ENCODE measurements at places on chromosomes 1 and 21.

DNA sequence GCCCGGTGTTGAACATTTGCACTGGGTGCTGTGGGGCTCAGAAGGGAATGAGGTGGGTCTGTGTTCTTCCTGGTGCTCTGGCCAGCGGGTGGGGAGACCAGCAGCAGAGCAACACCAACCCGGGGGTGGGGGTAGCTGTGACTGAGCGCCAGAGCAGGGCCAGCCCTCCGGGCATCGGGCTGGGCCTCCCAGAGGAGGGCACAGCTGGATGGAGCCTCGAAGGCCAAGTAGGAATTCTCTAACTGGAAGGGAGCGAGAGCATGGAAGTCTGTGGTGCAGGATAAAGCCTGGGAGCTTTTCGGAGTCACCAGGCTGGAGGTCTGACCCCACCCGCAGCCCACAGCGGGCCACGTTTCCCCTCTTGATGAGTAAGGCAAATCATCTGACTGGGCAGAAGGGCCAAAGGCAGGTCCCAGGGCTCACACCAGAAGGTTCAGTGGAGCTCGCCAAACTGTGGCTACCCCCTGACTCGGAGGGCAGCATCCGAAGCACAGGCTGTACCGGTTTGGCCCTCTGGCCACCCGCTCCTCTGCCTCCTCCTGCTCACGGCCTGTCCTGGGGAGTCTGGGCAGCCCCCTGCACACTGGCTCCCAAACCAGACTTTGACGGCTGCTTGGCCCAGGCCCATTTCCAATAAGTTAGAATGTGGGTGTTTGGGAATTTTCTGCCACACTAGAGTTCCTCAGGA lies 18.8 kb downstream of the SLC1A7 start:
- no peak for DNase-seq

DNA sequence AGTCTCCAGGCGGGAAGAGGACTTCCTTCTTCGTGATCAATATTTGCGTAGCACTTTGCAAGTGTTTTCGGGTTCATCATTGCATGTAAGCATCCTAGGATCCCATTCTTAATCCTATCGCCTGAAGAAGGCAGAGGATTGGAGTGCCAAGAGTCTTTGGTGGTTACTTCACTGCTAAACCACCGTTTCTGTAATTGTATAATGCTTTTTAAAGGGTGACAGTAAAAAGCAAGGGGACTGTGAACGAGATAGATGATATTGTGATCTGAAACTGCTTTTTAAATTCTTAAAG lies 345 bp upstream of the ALDH9A1 start:
- DNase-seq: no peak

GRCh38 chr1:30683699-30684098 lies 39.7 kb downstream of the MATN1 start:
- no peak for DNase-seq

- DNase-seq: no peak
These were observed 16.0 kb downstream of the PLCH2 start for GRCh38 chr1:2492091-2492490.

GRCh38 chr21:34724857-34725195 lies 56.0 kb downstream of the CLIC6 start:
- no peak for DNase-seq

- no peak for DNase-seq
These were observed 105.9 kb downstream of the BCAR3 start for GRCh38 chr1:93575621-93576284.

GRCh38 chr1:170853302-170853701 lies 82.0 kb upstream of the MROH9 start:
- DNase-seq: no peak

DNA sequence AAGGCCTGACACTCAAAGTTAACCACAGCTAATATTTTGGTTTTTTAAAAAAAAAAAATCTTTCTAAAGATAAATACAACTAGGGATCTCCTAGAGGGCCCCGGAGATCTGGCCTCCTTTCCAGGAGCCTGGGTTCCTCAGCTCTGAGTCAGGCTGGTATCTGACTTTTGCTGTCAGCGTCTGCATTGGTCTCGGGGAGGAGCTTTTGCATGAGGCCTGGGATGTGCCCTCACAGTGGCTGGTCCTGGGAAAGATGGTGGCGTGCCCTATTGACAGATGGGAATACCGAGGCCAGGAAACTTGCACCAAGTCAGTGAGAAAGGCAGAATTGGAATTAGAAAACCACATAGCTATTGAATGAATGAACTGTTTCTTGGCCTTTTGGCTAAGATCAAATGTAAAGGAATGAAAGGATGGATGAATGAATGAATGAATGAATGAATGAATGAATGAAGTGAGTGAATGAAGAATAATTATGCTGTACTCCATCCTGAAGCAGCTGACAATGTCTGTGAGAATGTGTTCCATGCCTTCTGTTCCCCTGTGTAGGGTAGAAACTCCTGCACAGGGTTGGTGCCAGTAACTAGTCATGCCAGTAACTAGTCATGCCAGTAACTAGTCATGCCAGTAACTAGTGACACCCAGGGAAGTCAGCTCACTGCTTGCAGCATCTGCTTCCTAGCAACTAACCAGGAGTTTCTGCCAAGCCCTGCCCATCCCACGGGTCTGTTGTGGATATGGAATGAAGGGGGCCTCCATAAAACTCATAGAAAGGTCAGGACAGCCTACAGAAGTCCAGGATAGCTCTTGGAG lies 242.5 kb upstream of the VAMP3 start:
- no peak for DNase-seq

- no peak for DNase-seq
These were observed at the start of gene OPRD1 for GRCh38 chr1:28811766-28812668. OPRD1 (plus strand) TSS chr1:28812170; CDS start chr1:28812384, 214 bp downstream.

DNA sequence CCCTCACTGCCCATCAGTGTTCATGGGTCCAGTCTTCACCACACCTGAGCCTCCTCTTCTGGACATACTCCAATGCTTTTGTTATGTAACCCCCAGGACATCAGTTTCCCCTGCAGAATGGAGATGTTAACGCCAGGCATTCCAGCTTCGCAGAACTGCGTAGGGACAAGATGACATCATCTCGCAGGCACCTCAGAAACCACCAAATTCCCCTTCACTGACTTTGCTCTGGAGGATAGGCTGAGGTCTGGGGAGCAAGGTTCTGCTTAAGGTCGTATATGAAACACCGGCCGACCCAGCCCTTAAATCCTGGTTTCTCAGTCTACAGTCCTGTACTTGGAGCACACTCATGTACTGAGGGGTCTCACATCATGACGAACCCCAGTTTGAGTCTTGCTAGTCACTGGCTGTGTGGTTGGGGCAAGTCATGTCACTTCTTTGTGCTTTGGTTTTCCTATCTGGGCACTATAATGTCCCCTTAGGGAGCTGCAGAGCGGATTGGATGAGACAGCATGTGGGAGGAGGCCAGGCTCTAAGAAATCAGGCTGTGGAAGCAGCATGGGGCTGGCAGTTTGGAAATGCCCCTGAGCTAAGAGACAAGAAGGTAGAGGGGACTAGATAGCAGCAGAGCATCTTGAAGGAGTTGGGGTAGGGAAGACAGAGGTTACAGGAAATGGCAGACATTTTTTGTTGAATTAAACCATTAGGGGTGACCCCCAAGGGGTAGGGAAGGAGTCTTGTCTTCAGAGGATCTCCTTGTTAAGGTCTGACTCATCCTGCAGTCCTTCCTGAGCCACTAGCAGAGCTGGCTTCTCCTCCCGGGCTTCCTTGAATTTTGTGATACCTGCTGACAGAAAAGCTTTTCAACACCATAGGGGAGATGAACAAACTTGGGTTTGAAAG lies 138.3 kb downstream of the FOXD2 start:
- no peak for DNase-seq

DNA sequence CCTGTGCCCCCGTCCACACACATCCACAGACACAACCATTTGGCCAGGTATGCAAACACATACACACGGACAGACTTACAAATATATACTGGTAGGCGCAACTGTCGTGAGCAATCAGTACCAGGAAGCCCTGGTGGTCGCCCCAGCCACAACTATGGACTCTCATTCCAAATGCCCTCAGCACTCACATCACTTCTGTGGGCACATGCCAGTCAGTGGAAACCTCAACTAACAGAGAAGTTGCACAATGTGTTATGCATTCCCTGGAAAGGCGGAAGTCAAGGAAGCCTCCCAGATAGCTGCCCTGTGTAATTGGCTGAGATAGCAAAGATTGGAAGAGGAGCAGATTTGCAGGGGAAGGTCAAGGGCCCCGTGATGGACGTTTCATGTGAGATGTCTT lies 1.4 kb upstream of the HEYL start:
- DNase-seq: no peak

DNA sequence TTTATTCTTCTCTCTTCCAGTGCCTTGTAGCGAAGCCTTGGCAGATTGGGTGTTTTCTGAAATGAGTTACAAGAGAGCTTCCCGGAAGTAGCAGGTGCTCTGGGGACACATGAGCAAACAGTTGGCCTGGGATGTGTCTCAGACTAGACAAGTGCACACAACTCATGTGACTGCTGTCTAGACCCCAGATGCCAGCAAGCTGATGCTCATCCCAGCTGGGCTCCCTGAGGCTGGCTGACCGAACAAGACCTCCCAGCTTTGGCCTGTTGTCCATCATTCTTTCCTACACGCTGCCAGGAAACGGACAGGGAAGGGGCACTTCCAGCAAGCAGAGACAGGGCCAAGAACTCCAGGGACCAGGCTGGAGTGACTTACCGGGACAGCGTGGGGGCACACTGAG lies 18.7 kb upstream of the CSF1 start:
- no peak for DNase-seq

GRCh38 chr1:111789666-111790316 lies 34.1 kb downstream of the DDX20 start:
- DNase-seq: no peak

DNA sequence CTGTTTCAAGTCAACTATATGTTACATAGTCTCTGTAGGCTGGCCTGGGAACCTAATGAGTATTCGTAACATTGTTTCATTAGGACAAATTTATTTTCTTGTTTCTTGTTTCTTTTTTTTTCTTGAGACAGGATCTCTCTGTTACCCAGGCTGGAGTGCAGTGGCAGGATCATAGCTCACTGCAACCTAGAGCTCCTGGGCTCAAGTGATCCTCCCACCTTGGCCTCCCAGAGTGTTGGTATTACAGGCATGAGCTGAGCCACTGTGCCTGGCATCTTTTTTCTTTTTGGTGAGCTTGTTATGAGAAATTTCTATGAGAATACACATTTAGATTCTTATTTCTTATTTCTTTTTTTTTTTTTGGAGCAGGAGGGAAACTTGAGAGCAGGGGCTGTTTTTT lies 6.8 kb downstream of the CENPS start:
- DNase-seq: no peak

- no peak for DNase-seq
These were observed 6.3 kb downstream of the RABGAP1L start for GRCh38 chr1:174165471-174166137.

DNA sequence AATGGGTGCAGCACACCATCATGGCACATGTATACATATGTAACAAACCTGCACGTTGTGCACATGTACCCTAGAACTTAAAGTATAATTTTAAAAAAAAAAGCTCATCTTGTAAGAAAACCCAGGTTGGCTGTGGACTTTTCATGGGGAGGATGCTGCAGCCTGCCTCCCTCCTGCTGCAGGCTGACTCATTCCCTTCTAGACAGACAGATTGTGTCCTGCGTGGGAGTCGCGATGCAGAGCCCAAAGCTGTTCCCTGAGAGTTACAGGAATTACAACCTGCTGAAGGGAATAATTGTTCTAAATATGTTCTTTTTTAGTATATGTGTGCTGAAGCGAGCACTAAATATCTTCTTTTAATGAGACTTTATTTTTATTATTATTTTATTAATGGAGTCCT lies 93.2 kb downstream of the TBX19 start:
- no peak for DNase-seq

DNA sequence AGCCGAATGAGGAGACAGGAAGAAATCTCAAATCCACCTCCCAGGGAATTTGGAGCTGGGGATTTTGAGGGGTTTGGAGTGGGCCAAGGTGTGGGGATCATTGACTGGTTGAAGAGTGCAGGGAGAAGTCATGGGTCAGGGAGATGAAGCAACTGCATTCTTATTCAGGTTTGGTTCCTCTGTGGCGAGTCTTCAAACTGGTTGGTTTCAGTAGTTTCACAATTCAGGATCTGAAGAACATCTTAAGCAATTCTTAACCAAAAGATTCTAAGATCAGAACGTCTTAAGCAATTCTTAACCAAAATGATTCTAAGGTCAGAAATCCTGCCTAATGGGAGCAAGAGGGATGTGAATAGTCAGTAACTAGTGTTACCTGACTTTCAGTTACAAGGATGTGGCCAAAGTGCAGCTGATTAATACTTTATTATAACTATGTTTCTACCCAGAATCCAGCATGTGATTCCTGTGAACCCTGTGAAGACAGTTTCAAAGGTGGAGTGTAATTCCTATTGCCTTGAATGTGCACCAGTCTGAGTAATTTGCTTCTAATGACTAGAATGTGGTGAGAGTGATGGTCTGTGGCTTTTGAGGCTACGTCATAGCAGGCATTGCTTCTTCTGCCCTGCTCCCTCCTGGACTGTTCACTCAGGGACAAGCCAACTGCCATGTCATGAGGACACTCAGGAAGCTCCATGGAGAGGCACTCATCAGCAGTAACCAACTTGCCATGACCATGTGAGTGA lies 61.2 kb downstream of the OLFML3 start:
- no peak for DNase-seq

GRCh38 chr1:6168947-6169586 lies 11.1 kb downstream of the CHD5 start:
- no peak for DNase-seq

- DNase-seq: no peak
These were observed 3.3 kb upstream of the DSTYK start for GRCh38 chr1:205214756-205215155.

Data from stimulated activated CD8-positive, alpha-beta memory T cell treated with anti-CD3 and anti-CD28 coated beads, Interleukin-12 subunit alpha, Interleukin-12 subunit beta, amount 100 ng/mL, for 1 hour (primary cell).